Activated naive CD4-positive, alpha-beta T cell treated with anti-CD3 and anti-CD28 coated beads, Interleukin-2, amount 10 ng/mL, durations not matched to agents 7 days and 5 days (primary cell): ENCODE measurements at places on chromosomes 16 and 17.

DNA sequence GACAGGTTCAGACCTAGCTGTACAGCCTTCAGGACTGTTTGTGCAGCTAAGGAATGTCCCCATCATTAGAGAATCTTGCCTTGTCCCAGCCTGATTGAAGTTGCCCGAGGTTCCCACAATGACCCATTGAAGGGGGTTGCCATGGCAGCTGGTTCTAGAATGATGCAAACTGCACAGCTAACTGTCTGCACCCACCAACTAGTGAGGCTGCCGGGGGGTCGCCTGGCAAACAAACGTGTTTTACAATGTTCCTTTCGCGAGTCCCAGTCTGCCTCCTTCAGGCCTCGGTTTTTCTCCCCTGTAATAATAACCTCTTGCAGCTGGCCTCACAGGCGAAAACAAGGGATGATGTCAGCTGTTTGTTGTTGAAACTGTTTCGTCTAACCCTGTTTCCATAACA lies 5.5 kb downstream of the C16orf96 start:
- no peak for DNase-seq

GRCh38 chr17:42459256-42459800 lies 650 bp downstream of the ATP6V0A1 start:
- peak; percentile 36 for DNase-seq

GRCh38 chr17:68443972-68444464 lies 13.3 kb downstream of the WIPI1 start:
- DNase-seq, result no peak

DNA sequence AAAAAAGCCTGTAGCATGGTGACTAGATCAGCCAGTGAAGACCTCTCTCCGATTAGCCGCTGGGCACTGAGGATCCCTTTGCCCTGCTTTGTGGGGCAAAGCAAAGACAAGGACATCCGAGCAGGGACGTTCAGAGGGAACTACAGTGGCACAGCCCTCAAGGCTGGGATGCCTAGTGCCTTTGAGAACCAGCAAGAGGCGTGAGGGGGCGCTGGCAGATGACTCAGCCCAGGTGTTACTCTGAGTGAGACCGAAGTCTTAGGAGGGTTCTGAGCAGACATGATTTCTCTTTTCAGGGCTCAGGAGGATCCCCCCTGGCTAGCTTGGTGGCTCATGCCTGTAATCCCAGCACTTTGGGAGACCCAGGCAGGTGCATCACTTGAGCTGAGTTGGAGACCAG lies 178.6 kb downstream of the CPPED1 start:
- DNase-seq, result no peak

- no peak for DNase-seq
Measured at GRCh38 chr16:17887963-17888362, 417.2 kb upstream of the XYLT1 start.

GRCh38 chr17:773467-774312 lies 8.4 kb downstream of the GLOD4 start:
- DNase-seq, result no peak

GRCh38 chr17:80804466-80804865 lies 187.2 kb upstream of the CHMP6 start:
- DNase-seq, result peak; percentile 68

- DNase-seq, result no peak
Measured at GRCh38 chr16:17602678-17603077, 131.9 kb upstream of the XYLT1 start.

DNA sequence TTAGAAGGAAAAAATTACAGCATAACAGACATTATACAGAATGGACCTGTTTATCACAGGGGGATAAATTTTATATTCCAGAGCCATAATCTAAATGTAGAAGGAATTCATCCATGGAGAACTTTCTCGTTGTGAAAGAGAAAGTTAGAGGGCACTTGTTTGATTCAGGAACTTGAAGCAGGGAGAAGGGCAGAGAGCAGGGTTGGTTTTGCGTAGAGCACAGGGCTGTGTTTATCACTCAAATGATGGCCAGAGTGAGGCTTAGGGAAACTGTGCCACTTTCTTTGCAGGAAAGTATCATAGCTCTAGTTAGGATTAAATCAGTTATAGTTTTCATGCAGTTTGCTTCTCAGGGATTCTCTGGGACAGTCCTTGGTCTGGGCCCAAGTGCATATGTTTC lies 29.1 kb upstream of the MED13 start:
- no peak for DNase-seq

GRCh38 chr17:7281953-7282751 lies 634 bp downstream of the SLC2A4 start:
- DNase-seq, result no peak

DNA sequence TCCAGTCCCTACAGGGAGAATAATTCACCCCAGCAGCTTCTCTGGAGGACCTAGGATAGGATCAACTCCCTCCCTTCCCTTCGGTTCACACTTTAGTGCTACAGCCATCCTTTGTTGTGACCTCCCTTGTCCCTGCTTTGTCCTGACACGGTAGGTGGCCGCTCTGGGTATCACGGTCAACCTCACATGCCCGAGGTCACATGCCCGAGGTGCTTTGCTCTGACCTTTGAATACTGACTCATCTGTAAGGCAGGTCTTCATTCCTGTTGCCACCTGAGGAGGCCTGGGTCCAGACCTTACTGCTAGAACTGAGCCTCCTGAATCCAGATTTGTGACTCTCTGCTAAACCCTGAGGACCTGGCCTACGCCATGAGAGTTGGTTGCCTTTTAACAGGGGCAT lies 19.7 kb downstream of the ALKBH5 start:
- DNase-seq, result no peak

DNA sequence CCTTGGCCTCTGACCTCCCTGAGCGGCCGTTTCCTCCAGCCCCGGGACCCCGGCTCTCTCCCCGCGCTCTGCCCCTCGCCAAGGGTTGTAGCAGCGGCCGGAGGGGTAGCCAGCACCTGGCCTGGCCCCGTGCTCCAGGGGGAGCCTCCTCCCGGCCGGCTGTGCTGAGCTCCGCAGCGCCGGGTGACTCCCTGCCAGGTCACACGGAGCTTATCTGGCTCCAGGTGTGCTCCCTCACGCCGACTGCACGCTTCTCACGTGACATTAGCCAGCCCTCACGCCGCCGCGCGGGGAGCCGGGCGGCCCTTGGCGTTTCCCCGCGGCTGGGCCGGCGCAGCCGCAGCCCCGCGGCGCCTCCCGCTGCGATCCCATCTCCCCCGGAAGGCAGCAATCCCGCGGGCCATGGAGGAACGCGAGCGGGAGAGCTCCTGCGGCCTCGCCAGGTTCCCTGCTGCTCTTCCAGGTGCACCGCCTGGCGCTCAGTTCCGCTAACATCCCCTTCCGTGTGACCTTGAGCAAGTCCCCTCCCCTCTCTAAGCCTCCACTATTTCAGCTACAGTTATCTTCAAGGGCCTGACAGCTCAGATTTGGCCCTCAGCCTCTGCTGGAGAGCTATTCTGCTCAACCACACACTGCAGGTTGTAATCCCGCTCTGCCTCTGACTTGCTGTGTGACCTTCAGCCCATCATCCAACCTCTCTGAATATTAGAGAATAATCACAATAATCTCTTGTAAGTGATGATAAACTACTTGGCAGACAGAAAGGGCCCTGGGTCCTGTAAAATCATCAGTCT lies 3.4 kb downstream of the MYO18A start:
- DNase-seq, result peak; percentile 69

- DNase-seq, result no peak
Measured at GRCh38 chr16:87003414-87003755, 313.8 kb downstream of the C16orf95 start.
